Activated T-helper 2 cell treated with anti-CD3 and anti-CD28 coated beads, Interferon-gamma antibody, Interleukin-2, Interleukin-4, amounts not matched to agents 10 μg/mL and 5 μg/mL and 100 μg/mL, durations not matched to agents 14 hours and 24 hours and 36 hours (primary cell): ENCODE measurements at places on chromosomes 16 and 17. TPM values are rescaled to one million over a fixed set of nuclear protein-coding genes. Genes with fewer than 3 reads are reported as not detected.
A peak's percentile ranks its signal among the peaks of the same experiment; 100 is the strongest.

- peaks cover 2% of the 10 kb centered on the region for H3K27me3 ChIP-seq
- no peaks in the 10 kb centered on the region for H3K4me1 ChIP-seq
- no peak overlapping the region for H3K4me3 ChIP-seq
- DNase-seq = no peak
- H3K36me3 ChIP-seq = no peaks in the 10 kb centered on the region
Measured at GRCh38 chr17:1949754-1950153, 75.4 kb downstream of the RTN4RL1 start.

- no peaks in the 10 kb centered on the region for H3K4me1 ChIP-seq
- no peak overlapping the region for H3K27ac ChIP-seq
- DNase-seq = no peak
- H3K27me3 ChIP-seq = no peaks in the 10 kb centered on the region
- H3K36me3 ChIP-seq = peaks cover 48% of the 10 kb centered on the region
Measured at GRCh38 chr16:1655269-1655807, 22.7 kb upstream of the JPT2 start.

CFAP119 gene
- 2.3 and 2.8 TPM in 2 replicates for total RNA-seq

- H3K27me3 ChIP-seq = no peaks in the 10 kb centered on the region
- no peak overlapping the region for H3K27ac ChIP-seq
- H3K4me3 ChIP-seq = no peak overlapping the region
- H3K4me1 ChIP-seq = no peaks in the 10 kb centered on the region
Measured at GRCh38 chr16:87072101-87072500, 245.1 kb downstream of the C16orf95 start.

SPN gene
- total RNA-seq = 254 and 258 TPM in 2 replicates

DNA sequence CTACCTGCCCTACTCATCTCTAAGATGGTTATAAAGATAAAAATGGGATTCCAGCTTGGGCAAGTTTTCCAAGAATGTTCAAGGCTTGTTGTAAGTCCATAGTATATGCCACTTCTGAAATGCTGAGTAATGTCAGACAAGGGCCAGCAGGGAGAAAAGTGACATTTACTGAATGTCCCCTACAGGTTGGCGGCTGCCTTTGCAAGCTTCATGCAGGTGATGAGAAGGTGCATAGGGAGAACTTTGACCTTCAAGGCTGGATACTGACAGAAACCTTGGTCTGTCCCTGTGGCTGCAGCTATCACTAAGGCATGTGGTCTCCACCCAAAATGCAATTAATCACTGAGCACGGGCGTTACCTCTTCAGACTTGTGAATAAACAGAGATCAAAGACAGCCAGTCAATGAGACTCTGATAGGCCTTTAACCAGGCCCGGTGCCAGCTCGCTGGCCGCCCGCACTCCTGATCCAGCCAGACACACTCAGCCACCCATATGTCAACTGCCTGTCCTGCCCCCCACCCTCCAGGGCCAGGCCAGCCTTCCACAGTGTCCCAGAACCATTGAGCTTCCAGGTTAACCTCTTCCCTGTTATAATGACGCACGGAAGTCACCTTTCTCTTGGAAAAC lies 26.8 kb upstream of the AXIN2 start:
- DNase-seq = no peak
- H3K4me3 ChIP-seq = no peak overlapping the region
- no peaks in the 10 kb centered on the region for H3K36me3 ChIP-seq
- H3K4me1 ChIP-seq = peaks cover 5% of the 10 kb centered on the region

PRAC2 gene
- not detected in 2 replicates for total RNA-seq

ABCC3 gene
- total RNA-seq = not detected in 2 replicates

NPIPA2 gene
- 4.8 and 5.1 TPM in 2 replicates for total RNA-seq

NOD2 gene
- total RNA-seq = 7.4 and 8.8 TPM in 2 replicates

GRCh38 chr16:66093191-66093590 lies 273.3 kb upstream of the CDH5 start:
- no peaks in the 10 kb centered on the region for H3K36me3 ChIP-seq
- H3K4me3 ChIP-seq = no peak overlapping the region
- DNase-seq = no peak

- peaks cover 31% of the 10 kb centered on the region for H3K4me1 ChIP-seq
- peak overlapping the region; percentile 95 for H3K27ac ChIP-seq
- peak; percentile 10 for DNase-seq
- H3K4me3 ChIP-seq = peak overlapping the region; percentile 95
Measured at GRCh38 chr17:30476726-30477082, 504 bp upstream of the GOSR1 start.

TERB1 gene
- total RNA-seq = 0.34 TPM in 1 of 2 replicates, not detected in the other

DNA sequence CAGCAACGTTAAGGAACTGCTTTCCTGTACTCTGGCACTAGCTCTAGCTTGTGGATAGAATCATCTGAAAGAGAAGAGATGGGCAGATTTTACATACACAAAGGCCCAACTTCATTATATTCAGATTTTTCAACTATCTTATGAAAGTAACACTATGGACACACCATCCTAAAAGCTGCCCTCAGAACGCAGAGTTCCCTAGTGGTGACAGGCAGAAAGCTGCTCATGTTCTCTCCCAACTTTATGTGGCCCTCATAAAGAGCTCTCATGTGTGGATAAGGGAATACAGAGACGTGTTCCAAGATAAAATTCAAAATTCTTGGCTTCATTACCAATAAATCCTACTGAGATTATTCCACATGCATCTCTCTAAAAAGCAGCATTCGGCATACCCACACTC lies 1.5 kb downstream of the CFAP20 start:
- peaks cover 6% of the 10 kb centered on the region for H3K36me3 ChIP-seq
- no peak overlapping the region for H3K27ac ChIP-seq
- no peaks in the 10 kb centered on the region for H3K27me3 ChIP-seq
- peak overlapping the region; percentile 78 for H3K4me3 ChIP-seq
- DNase-seq = no peak

TK2 gene
- total RNA-seq = 5.9 and 7.3 TPM in 2 replicates

DNA sequence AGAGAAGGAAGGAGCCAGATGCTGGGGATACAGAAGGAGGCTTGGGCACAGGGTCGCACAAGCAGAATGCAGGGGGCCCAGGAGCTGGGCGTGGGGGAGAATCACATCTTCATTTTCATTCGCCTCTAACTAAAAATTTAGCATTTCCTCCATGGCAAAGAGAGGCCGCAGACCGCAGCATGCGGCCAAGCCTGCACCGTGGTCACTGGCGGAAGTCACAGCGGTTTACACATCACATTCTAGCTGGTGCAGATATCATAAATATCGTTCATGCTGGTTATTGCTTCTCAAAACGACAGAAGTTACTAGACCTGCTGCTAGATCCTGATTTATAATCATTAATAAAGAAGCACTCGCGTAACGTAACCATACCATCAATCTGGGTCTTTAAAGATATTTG lies 162.0 kb downstream of the NTN1 start:
- H3K36me3 ChIP-seq = no peaks in the 10 kb centered on the region
- H3K4me1 ChIP-seq = no peaks in the 10 kb centered on the region
- H3K27me3 ChIP-seq = no peaks in the 10 kb centered on the region
- H3K4me3 ChIP-seq = no peak overlapping the region
- DNase-seq = no peak

DNA sequence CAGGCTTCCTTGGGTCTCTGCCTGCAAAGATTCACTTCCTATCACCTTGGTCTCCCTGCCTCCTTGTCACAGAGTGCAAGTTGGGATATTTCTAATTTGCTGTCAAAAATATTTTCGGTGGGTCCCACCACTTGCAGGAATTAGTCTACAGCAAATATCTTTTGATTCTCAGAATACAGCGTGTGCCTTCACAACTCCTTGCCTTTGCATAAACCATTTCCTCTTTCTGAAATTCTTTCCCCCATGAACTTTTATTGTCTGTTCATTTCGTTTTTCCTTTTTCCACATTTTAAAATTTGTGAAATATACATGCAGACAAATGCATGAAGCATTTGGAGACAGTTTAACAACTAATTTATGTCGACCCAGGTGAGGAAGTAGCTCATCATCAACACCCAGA lies 60.0 kb downstream of the HS3ST3B1 start:
- peaks cover 5% of the 10 kb centered on the region for H3K4me1 ChIP-seq
- H3K4me3 ChIP-seq = no peak overlapping the region
- DNase-seq = no peak
- no peak overlapping the region for H3K27ac ChIP-seq

DNA sequence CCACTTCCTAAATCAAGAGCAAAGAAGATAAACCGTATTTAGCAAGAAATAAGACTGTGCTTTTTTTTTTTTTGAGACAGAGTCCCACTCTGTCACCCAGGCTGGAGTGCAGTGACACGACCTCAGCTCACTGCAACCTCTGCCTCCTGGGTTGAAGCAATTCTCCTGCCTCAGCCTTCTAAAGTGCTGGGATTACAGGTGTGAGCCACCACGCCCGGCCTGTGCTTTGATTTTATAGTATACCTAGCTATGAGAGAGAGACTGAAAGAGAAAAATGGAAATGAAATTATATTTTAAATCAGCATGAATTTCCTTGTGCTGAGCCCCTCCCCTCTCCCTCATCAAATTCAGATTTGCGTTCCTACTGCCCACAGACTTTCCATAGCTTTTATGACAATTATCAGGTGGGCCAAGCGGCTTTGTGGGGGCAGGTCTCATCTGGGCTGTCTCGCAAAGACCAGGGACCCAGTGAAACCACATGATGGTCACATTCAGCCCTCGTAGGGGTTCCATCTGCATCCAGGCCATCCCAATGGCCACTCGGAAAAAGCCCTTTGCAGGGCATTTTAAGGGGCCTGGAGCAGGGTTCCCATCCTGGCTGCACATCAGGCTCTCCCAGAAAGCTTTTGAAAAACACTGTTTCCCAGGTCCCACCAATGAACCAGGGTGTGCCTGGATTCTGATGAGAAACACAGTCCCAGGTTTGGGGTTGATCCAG lies 8.5 kb downstream of the CACNG1 start:
- H3K27me3 ChIP-seq = no peaks in the 10 kb centered on the region
- no peak overlapping the region for H3K4me3 ChIP-seq
- H3K4me1 ChIP-seq = no peaks in the 10 kb centered on the region
- no peak for DNase-seq
- no peak overlapping the region for H3K27ac ChIP-seq

GRCh38 chr16:48478393-48478792 lies 93.2 kb upstream of the SIAH1 start:
- no peak overlapping the region for H3K4me3 ChIP-seq
- peaks cover 11% of the 10 kb centered on the region for H3K27me3 ChIP-seq
- H3K4me1 ChIP-seq = peaks cover under 1% of the 10 kb centered on the region

SMIM5 gene
- total RNA-seq = 0.09 and 0.16 TPM in 2 replicates
